ENCODE measurements at places on chromosomes 1 and 21. TPM values are rescaled to one million over a fixed set of nuclear protein-coding genes. Genes with fewer than 3 reads are reported as not detected.
A peak's percentile ranks its signal among the peaks of the same experiment; 100 is the strongest.

GRCh38 chr1:2174348-2175054 lies 20.1 kb downstream of the FAAP20 start:
- no peak for DNase-seq

GRCh38 chr1:234584926-234585325 lies 25.1 kb downstream of the IRF2BP2 start:
- no peak for DNase-seq

DNA sequence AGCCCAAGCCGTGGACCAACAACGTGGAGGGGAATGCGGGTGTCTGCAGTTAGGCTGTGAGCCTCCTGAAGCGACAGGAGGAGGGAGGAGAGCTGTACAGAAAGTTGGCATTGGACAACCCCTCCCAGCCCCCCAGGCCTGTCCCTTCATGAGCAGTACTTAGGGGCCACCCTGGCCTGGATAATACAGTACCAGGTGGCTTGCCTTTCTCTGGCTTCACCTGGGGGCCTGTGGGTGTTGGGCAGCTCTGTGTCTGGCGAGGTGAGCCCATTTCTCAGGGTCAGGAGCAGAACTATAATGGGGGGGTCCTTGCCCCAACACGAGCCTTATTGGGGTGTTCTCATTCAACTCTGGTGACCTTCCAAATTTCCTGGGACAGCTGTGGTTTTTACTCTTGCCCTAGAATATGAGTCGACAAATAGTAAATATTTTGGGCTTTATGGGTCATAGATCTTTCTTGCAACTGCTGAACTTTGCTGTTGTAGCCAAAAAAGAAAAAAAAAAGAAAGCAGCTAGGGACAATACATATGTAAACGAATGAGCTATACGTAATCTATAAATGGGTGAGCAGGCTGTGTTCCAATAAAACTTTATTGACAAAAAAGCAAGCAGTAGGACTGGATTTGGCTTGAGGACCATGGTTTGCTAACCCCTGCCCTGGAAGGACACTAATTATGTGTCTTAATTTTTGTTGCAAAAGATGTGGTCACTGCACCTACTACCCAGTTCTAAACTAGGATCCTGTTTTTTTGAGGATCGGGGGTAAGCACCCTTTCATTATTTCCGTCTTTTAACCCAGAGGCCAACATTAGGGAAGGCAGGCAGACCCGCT lies 11.4 kb downstream of the COQ8A start:
- no peak for DNase-seq

DNA sequence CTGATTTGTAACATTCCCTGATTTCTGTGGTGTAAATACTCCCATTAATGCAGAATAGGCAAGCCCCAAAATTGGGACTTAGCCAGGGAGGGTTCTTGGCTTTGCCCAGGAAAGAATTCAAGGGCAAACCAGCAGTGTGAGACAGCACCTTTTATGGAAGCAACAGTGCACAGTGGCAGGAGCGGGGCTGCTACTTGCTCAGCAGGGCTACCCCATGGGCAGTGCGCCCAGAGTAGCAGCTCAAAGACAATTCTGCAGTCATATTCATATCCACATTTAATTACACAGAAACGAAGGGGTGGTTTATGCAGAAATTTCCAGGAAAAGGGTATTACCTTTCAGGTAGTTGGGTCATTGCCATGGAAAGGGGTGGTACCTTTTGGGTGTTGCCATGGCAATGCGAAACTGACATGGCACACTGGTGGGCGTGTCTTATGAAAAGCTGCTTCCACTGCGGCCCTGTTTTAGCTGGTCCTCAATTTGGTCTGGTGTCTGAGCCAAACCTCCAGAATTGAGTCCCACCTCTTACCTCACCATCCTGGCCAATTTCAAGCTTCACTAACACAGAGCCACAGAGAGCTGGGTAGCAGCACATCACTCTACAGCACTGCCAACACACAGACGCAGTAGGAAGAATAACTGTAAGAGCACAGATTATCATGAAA lies 35.9 kb downstream of the FHAD1 start:
- DNase-seq: peak; percentile 85

DNA sequence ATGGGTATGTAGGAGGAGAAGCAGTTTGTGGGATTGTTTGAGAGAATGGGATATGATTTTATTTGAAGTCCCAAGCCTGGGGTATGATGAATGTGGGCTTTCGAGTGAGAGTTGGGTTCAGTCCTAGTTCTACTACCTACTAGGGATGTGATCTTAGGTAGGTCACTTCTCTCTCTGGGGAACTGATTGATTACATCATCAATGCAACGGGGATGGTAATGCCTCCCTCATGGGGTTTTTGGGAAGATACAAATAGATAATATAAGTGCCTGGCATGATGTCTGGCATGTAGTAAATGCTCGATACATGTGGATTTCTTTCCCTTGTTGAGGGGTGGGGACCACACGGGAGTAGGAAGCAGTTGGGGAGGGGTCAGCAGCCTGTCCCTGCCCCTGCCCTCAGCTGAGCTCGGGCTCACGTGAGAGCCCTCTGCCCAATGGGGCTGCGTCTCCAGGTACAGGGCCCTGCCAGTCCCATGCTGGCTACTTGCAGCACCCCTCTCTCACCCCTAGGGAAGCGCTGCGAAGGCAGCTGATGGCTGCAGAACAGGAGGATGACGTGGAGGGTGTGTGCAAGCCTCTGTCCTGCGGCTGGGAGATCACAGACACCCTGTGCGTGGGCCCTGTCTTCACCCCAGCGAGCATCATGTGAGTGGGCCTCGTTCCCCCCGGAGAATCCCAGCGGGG lies 38.7 kb downstream of the AZIN2 start:
- DNase-seq: no peak

- DNase-seq: no peak
Measured at GRCh38 chr1:212782422-212783154, 9.0 kb downstream of the NSL1 start.

The MCOLN3 gene
- total RNA-seq: 3.2 TPM

The TDRD5 gene
- total RNA-seq: 5.7 TPM

The SPRR4 gene
- total RNA-seq: not detected

The HYI gene
- total RNA-seq: 79.3 TPM

The ATP1A4 gene
- total RNA-seq: 4.5 TPM

The PCP4 gene
- total RNA-seq: 2.3 TPM

The S100A14 gene
- 99.2 TPM for total RNA-seq

The CD1C gene
- total RNA-seq: 0.66 TPM
